ENCODE measurements at places on chromosomes 6 and 20.

DNA sequence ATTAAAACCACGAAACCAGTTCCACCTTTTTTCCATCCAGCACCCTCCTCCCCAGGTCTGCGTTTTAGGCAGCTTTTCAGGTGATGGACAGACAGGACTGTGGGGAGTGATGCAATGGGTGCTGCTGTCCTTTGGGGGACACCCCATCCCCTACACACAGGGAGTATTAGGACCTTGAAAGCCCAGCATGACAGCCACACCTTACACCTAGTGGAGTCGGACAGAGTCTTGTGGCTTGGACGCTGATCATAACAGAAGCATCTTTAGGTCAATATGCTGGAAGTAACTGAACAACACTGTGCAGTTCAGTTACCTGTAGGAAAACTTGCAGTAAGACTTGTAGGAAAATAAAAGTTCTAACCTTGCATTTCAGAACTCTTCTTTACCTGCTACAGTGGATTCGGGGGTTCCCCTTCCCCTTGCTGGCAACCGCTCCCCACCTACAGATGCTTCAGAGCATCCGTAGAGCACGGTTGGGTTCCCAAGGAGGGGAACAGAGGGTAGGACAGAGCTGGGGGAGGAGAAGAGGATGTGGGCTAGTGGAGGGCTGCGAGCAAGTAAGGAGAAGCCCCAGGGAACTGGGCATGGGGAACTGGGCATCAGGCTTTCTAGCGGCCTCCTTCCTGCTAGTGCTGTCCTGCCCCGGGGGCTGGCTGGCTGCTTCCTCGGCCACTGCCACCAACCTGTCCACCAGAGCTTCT is 31.7 kb downstream of the PLEKHG1 start:
- no peak for DNase-seq

DNA sequence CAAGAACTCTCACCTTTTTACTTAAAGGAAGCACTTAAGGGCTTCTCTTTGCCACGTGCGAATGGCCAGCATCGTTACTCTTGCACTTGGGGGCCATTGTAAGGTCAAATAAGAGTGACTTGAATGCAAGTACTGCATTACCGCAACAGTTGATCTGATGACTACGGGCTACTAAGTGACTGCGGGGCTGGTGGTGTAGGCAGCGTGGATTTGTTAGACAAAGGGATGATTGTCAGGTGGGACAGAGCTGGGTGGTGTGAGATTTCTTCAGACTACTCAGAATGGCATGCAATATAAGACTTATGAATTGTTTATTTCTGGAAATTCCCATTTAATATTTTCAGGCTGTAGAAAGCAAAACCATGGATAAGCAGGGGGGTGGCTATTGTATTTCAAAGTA is 199.7 kb upstream of the UST start:
- no peak for DNase-seq

- no peak for DNase-seq
Measured at GRCh38 chr6:13526357-13526726, 38.9 kb upstream of the GFOD1 start.

DNA sequence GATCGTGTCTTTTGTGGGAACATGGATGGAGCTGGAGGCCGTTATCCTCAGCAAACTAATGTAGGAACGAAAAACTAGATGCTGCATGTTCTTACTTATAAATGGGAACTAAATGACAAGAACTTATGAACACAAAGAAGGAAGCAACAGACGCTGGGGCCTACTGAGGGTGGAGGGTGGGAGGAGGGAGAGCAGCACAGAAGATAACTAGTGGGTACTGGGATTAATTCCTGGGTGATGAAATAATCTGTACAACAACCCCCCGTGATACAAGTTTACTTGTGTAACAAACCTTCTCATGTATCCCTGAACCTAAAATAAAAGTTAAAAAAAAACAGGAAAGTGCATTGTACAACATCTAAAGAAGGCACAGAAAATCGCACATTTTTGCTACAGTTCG is 59.0 kb upstream of the TMEM170B start:
- DNase-seq: no peak

GRCh38 chr6:169795196-169795595 is 43.8 kb downstream of the ERMARD start:
- DNase-seq: no peak

- DNase-seq: peak; percentile 2
Measured at GRCh38 chr6:97586344-97586743, 303.3 kb upstream of the MMS22L start.

DNA sequence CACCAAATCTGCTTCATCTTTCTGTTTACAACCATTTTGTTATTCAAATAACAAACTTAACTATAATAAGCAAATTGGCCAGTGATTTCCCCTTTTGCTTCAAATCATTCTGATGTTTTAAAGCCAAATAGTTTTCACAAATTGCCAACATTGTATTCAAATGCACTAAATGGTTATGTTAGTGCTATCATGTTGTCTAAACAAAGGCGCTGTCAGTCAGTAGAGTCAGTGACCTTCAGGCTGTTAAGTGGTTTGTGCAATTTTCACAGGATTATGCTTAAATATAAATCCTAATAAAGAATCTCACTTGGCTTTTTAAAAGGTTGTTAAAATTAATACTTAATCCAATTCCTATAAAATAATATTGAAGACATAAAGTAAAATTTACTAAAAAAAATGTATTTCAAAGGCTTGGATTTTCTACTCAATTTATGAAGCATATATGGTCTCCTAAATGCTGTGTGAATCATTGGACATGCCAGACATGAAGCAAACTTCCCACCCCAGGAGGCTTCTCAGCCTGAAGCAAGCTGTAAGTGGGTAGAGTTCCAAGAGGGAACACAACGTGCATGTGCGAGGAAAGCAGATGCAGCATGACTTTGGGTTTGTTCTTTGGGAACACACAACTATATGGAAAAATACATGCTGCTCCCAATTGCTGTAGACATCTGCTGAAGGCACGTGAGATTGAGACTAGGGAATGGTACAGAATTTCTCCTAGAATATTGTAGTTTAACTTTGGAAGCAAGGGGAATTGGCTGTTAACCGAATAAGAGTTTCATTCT is 54.9 kb downstream of the RSPO3 start:
- no peak for DNase-seq

- no peak for DNase-seq
Measured at GRCh38 chr20:63963348-63963741, 6.4 kb downstream of the ZNF512B start.

GRCh38 chr20:1895674-1896483 is 672 bp downstream of the SIRPA start:
- no peak for DNase-seq
